Stimulated activated naive B cell treated with anti-CD40 and anti-IgM and Interleukin-4, amounts not matched to agents 10 μg/mL and 1 μg/mL and 100 μg/mL, for 72 hours (primary cell): ENCODE measurements at places on chromosomes 12 and 14.

- no peaks in the 10 kb centered on the region for H3K27me3 ChIP-seq
- H3K4me1 ChIP-seq: peaks cover 8% of the 10 kb centered on the region
- peaks cover 25% of the 10 kb centered on the region for H3K36me3 ChIP-seq
Measured at GRCh38 chr12:57780284-57780897, 2.2 kb upstream of the TSFM start.

DNA sequence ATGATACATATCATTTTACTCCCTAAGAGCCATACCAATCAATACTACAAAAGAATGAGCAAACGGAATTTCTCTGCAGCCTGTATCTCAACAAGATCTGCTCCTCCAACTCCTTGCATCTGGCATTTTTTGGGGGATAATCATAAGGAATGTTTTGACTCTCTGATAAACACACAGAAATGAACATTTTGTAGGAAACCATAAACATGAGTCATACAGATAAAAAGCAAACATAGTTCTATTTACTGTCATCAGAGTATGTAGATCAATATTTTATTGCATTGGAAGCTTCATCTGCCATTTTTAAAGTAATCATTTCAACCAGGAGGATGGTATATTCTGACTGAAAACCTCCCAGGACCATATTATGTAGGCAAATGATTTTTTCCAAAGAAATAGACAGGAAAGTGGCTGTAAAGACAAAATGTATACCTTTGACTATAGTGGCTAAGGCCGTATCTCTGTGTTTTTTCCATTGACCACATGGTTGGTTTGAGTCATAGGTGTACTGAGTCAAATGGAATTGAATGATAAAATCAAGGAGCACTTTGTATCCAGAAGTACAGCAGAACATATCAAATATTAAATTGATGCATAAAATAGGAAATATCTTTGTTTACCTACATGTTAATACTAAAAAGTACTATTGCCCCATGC is 32.4 kb upstream of the CD69 start:
- DNase-seq: no peak
- H3K36me3 ChIP-seq: no peaks in the 10 kb centered on the region
- no peaks in the 10 kb centered on the region for H3K27me3 ChIP-seq
- peak overlapping the region; percentile 26 for H3K27ac ChIP-seq

DNA sequence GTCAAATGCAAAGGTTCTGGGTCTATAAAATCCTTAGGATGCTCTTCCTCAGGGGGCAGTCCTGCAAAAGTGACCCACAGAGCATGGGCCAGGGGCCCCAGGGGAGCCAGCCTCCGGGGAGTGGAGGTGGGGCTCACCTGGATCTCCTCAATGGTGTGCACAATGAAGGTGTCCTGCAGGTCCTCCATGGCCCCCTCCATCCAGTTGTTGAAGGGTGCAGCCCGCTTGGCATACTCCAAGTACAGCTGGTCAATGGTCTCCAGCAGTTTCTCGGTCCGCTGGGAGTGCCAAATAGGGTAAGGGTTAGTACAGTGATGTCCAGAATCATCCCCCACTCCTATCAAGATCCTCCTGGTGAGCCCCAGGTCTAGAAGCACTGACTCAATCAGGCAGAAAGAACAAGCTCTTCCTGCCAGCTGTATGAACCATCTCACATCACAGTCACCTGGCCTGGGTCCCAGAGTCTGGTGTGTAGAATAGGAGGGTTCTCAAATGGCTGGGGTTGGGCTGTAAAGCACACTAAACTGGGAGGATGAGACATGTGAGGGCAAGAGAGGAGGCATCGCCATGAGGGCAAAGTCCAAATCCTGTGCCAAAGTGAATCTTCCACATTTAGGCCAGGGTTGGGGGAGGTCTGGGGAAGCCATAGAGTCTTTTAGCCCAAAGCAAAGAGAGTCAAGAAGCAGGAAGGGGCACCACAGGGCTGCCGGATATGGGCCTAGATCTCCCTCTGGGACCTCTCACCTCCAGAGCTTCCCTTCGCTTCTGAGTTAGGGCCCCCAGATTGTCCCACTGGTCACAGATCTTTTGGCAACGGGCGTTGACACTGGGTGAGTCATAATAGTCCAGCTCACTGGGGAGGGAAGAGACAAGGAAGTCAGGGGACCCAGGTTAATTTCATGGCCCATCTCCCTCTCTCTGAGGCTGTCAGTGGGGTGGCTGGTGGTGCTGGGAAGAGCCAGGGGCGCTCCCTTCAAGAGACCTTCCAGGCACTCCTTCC is 91.5 kb upstream of the ZFP36L1 start:
- no peaks in the 10 kb centered on the region for H3K27me3 ChIP-seq
- H3K36me3 ChIP-seq: no peaks in the 10 kb centered on the region
- no peak overlapping the region for H3K27ac ChIP-seq

- no peak overlapping the region for H3K4me3 ChIP-seq
- DNase-seq: no peak
- H3K4me1 ChIP-seq: peaks cover 30% of the 10 kb centered on the region
- no peaks in the 10 kb centered on the region for H3K36me3 ChIP-seq
- no peaks in the 10 kb centered on the region for H3K27me3 ChIP-seq
Measured at GRCh38 chr12:4225571-4225970, 48.0 kb upstream of the CCND2 start.

- no peak overlapping the region for H3K4me3 ChIP-seq
- H3K4me1 ChIP-seq: no peaks in the 10 kb centered on the region
- no peak overlapping the region for H3K27ac ChIP-seq
- DNase-seq: no peak
Measured at GRCh38 chr14:76678244-76678800, 82.9 kb upstream of the VASH1 start.

DNA sequence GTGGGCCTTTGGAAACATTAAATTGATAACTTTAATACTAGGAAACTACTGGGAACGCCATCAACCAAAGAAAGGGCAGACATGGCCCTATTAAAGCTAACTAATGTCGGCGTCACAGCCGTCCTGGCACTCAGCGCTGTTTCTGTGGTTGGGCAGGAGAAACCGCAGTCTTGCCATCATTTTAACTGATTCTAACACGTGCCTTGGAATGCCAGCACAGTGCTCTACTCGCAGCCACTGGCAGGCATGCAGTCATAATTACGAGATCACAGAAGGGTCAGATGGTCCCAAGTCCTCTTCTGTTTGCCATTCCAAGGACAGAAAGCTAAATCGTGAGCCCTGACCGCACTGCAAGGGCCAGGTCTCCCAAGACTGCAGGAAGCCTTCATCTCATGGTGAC is 75.2 kb downstream of the RIMBP2 start:
- H3K4me1 ChIP-seq: no peaks in the 10 kb centered on the region
- H3K27ac ChIP-seq: no peak overlapping the region
- H3K36me3 ChIP-seq: no peaks in the 10 kb centered on the region
- no peak for DNase-seq

- peak overlapping the region; percentile 37 for H3K27ac ChIP-seq
- no peak overlapping the region for H3K4me3 ChIP-seq
- DNase-seq: no peak
- no peaks in the 10 kb centered on the region for H3K36me3 ChIP-seq
- H3K4me1 ChIP-seq: no peaks in the 10 kb centered on the region
Measured at GRCh38 chr14:77991128-77991772, 178.9 kb upstream of the NRXN3 start.

DNA sequence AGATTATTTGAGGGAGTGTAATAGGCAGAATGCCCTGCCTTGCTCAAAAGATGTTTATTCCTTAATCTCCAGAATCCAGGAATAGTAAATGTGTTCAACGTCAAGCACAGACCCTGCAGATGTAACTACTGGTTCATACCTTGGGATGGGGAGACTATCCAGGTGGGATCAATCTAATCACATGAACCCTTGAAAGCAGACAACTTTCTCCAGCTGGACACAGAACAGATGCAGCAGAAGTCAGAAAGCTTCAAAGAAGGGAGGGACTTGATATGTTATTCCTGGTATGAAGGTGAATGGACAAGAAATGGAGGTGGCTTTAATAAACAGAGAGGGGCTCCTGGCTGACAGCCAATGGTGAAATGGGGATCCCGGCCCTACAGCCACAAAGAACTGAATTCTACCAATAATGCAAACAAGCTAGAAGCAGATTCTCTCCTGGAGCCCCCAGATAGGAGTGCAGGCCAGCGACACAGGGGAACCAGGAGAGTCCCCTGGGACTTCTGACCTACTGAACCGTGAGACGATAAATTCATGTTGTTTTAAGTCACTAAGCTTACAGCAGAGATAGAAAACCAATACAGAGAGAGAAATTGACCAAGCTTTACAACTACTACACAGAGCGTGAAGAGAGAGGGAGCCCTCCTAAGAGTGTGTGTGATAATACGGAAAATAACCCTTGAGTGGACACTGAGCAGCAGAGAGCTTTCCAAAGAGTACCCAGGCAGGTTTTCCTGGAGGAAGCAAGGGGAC is 133.5 kb upstream of the TMEM132C start:
- H3K27ac ChIP-seq: no peak overlapping the region
- no peaks in the 10 kb centered on the region for H3K36me3 ChIP-seq
- no peaks in the 10 kb centered on the region for H3K4me1 ChIP-seq

DNA sequence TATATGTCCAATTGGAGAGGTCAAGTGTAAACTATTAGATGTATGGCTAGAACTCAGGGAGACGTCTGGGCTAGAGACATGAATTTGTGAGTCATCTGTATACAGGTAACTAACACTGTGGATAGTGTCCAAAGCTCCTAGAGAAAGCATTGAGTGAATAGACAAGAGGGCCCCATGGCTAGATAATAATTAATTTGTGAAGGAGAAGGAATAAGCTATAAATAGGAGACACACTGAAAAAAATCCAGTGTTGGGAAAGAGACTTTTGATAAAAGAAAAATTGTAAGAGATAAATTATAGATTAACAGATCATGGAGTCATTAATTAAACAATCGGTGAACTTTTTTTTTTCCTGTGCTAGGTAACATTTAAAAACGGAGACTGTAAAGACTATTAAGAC is 326.6 kb upstream of the PRICKLE1 start:
- no peak overlapping the region for H3K27ac ChIP-seq
- no peak overlapping the region for H3K4me3 ChIP-seq
- H3K27me3 ChIP-seq: no peaks in the 10 kb centered on the region
- H3K4me1 ChIP-seq: no peaks in the 10 kb centered on the region
- no peak for DNase-seq

- H3K36me3 ChIP-seq: no peaks in the 10 kb centered on the region
- H3K27me3 ChIP-seq: peaks cover 4% of the 10 kb centered on the region
- H3K4me3 ChIP-seq: no peak overlapping the region
- no peak overlapping the region for H3K27ac ChIP-seq
- H3K4me1 ChIP-seq: no peaks in the 10 kb centered on the region
Measured at GRCh38 chr12:59861635-59862034, 265.8 kb downstream of the SLC16A7 start.

DNA sequence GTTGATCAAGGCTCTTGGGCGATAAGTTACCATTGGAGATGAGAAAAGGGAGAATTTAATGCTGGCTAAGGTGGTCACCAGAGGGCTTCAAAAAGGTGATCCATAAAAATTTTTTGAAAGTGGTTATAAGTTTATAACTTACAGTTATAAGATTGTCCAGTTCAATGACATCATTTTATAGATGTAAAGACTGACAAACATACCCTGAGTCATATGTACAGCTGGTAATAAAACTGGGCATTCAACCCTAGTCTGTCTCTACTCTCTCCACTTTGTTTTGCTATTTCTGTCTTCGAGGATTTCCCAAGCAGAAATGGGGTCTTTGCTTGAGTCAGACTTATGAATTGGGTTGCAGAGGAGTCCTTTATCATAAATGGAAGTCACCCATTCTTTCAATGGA is 454.0 kb downstream of the SOX5 start:
- H3K4me3 ChIP-seq: no peak overlapping the region
- no peaks in the 10 kb centered on the region for H3K4me1 ChIP-seq
- H3K36me3 ChIP-seq: no peaks in the 10 kb centered on the region
- H3K27me3 ChIP-seq: no peaks in the 10 kb centered on the region
- no peak for DNase-seq

DNA sequence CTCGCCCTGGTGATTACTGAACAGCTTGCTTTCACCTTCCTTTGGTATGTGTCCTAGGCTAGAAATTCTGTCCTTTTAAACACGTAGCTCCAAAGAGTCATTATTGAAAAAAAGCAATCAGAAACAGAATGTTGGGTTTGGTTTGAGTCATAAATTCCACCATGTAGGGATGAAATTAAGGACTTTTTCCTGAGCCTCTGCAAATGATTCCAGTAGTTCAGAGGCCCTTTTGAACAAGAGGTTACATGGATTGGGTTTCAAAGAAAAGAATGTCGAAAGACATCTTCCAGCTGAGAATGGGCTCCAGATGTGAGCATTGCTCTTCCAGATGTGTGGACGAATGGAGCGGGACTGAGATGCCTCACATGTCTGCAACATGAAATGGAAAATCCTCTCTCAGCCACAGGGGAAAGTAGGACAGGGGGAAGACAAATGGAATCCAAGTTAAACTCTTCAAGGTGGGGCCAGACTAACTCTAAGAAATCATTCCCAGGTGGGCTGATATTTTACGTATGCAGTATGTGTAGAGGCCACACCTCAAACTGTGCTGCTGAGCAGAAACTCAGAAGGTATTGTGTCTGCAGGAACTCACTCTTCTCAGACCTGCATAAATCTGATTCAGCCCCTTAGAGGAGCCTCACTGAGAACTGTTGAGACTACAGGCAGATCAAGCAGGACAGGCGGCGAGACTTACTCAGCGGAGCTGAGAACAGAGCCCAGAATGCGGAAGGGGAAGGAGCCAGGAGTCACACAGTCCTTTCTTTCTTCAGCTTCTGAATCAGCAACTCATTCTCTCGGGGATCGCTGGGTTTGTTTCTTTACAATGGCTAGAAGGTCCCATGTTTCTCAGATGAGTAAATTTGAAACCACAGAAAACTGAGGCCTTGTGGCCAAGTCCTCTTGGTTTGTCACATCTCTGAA is 23.3 kb upstream of the EMP1 start:
- H3K4me1 ChIP-seq: peaks cover 21% of the 10 kb centered on the region
- H3K36me3 ChIP-seq: no peaks in the 10 kb centered on the region
- peak overlapping the region; percentile 4 for H3K4me3 ChIP-seq
- DNase-seq: peak; percentile 81
- H3K27me3 ChIP-seq: peaks cover 28% of the 10 kb centered on the region

DNA sequence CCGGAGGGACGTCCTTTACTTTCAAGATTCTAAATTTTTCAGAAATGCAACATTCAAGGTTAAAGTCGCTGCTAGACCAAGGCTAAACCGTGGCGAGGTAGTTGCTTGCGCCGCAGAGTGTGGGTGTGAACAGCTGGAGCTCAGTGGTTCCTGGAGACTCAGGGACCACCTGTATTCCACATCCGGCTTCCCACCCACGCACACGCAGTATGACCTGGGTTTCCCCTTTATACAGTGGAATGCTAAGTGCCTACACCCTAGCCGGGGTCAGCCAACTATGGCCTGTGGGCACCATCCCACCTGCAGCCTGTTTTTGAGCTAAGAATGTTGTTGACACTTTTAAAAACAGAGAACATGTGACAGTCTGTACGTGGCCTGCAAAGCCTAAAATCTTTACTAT is 42.9 kb upstream of the TESC start:
- peak; percentile 41 for DNase-seq
- H3K4me3 ChIP-seq: no peak overlapping the region
- H3K36me3 ChIP-seq: peaks cover 17% of the 10 kb centered on the region
- peak overlapping the region; percentile 83 for H3K27ac ChIP-seq

GRCh38 chr12:99706736-99707473 is 59.4 kb downstream of the GARIN6 start:
- H3K27me3 ChIP-seq: no peaks in the 10 kb centered on the region
- no peaks in the 10 kb centered on the region for H3K4me1 ChIP-seq
- no peak overlapping the region for H3K4me3 ChIP-seq
- no peak overlapping the region for H3K27ac ChIP-seq
- no peak for DNase-seq
